ENCODE measurements at places on chromosomes 12 and 14. TPM values are rescaled to one million over a fixed set of nuclear protein-coding genes. Genes with fewer than 3 reads are reported as not detected.
A peak's percentile ranks its signal among the peaks of the same experiment; 100 is the strongest.

- peaks cover 14% of the 10 kb centered on the region for H3K4me1 ChIP-seq
- no peaks in the 10 kb centered on the region for H3K36me3 ChIP-seq
- peaks cover 4% of the 10 kb centered on the region for H3K27me3 ChIP-seq
- H3K4me3 ChIP-seq, result peak overlapping the region; percentile 73
Measured at GRCh38 chr12:102484017-102484416, 3.7 kb upstream of the IGF1 start.

DNA sequence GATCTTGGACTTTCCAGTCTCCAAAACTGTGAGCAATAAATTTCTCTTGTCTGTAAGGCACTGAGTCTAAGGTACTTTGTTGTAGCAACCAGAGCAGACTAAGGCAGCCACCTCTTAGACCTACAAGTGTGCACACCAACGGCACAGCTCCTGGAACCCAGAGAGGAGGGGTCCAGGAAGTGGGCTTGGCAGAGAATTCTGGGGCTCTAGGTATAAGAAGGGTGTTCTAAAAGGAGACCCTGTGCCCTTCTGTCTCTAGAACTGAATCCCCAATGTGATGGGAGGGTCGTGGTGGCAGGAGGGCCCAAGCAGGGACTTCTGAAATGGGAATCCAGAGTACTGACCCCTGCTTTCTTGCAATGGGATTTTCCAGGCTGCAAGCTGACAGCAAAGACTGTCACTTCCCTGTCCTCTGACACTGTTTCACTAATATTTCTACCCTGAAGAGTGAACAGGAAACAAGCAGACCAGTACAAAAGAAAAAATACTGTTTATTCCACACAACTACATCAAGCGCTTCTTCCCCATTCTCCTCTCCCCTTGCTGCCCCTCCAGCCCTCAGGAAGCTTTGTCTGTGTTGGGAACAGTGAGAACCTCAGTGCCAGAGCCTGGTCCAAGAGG lies 13.6 kb upstream of the TFCP2 start:
- no peak overlapping the region for H3K27ac ChIP-seq
- H3K36me3 ChIP-seq, result peaks cover 4% of the 10 kb centered on the region
- peaks cover 2% of the 10 kb centered on the region for H3K27me3 ChIP-seq
- no peak for DNase-seq
- H3K4me3 ChIP-seq, result no peak overlapping the region

CPNE8 gene
- 5.2 TPM for polyA plus RNA-seq

P2RX7 gene
- polyA plus RNA-seq, result 12.9 TPM

GRCh38 chr12:109709401-109709991 lies 4.1 kb upstream of the FAM222A start:
- DNase-seq, result no peak
- no peak overlapping the region for H3K27ac ChIP-seq
- H3K4me3 ChIP-seq, result no peak overlapping the region

GRCh38 chr14:61584331-61584741 lies 111.0 kb upstream of the HIF1A start:
- no peak overlapping the region for H3K4me3 ChIP-seq
- H3K27me3 ChIP-seq, result no peaks in the 10 kb centered on the region
- no peak overlapping the region for H3K27ac ChIP-seq
- no peaks in the 10 kb centered on the region for H3K36me3 ChIP-seq
- H3K4me1 ChIP-seq, result peaks cover 3% of the 10 kb centered on the region
